ENCODE measurements at places on chromosomes 2 and 18.

DNA sequence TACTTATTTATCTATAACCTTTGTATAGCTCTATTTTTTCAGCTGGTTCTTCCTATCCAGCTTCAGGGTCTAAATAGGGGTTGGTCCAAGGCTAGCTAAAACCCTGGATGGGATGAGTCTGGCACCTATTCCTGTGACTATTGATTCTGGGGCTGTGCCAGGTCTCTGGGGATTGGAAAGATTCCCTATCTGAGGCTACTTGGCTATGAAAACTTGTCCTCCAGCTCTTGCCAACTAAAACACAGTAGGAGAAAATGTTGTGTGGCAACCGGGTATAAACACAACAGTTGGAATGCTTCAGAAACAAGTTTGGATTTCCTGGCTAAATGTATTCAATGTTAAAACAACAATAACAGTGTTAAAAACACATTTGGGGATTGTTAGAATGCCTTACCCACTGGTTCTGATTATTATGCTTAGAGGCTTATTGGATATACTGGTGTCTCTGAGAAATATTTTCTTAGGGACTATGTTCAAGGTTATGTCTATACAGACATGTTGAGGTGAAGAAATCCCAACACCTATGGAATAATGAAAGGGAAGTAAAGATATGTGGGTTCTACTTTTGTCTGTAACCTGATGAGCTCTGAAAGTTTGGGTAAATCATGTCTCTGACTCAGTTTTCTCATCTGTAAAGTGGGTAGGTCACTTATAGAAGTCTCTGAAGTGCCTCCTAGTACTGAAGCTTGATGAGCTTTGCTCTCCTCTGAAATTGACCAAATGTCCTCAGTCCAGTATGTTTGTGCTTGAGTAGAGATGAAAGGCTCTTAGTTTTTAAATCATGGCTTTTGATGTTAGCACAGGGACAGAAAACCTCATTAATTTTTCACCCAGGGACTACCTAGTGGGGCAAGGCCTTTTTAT is 460.7 kb downstream of the MTX2 start:
- no peak for DNase-seq

- DNase-seq: no peak
Measured at GRCh38 chr2:171824086-171824485, 70.0 kb downstream of the SLC25A12 start.

DNA sequence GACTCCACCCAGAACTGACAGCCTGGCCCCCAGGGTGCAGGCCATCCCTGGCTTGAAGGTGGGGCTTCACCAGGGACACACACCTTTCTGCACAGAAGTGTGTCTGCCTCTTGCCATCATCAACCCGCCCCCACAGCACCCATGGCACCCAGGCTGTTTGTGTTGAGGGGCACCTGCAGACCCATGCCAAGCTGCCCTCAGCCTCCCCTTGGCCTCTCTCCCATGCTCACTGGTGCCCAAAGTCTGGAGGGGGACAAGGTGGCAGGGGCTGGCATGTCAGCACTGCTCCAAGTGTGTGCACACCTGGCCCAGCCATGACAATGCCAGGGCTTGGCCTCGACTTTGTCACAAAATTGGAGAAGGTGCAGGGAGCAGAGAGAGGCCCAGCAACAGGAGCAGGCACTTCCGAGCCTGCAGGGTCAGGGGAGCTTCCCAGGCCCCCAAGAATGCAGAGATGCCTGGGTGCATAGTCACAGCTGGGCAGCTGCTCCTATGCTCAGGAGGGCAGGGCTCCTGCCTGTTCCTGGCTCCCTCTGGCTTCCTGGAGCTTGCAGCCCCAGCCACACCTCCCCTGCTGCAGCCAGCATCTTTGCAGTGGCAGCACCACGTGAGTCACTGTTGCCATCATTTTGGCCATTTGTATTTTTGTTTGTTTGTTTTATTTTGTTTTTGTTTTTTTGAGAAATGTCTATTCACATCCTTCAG is 280.6 kb upstream of the UBE2E3 start:
- DNase-seq: no peak

DNA sequence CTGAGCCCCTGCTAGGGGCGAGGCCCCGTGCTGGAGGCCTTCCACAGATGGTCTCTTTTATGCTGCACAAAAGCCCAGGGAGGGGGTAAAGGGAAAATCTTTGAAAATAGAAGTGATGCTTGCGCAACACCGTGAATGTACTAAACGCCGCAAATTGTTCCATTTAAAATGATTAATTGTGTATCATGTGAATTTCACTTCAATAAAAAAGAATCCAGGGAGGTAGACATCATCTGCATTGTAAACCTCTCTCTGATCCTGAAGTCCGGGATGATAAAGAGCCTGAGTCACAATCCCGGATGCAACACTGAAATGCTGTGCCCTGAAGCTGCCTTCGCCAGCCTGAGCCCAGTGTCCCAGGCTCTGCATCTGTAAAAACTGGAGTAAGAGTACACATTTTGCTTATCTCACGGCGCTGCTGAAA is 107.7 kb upstream of the PPP1CB start:
- no peak for DNase-seq

- peak; percentile 84 for DNase-seq
Measured at GRCh38 chr2:50878251-50878650, 153.7 kb downstream of the NRXN1 start.

- DNase-seq: no peak
Measured at GRCh38 chr2:100200985-100201384, 58.6 kb upstream of the AFF3 start.

DNA sequence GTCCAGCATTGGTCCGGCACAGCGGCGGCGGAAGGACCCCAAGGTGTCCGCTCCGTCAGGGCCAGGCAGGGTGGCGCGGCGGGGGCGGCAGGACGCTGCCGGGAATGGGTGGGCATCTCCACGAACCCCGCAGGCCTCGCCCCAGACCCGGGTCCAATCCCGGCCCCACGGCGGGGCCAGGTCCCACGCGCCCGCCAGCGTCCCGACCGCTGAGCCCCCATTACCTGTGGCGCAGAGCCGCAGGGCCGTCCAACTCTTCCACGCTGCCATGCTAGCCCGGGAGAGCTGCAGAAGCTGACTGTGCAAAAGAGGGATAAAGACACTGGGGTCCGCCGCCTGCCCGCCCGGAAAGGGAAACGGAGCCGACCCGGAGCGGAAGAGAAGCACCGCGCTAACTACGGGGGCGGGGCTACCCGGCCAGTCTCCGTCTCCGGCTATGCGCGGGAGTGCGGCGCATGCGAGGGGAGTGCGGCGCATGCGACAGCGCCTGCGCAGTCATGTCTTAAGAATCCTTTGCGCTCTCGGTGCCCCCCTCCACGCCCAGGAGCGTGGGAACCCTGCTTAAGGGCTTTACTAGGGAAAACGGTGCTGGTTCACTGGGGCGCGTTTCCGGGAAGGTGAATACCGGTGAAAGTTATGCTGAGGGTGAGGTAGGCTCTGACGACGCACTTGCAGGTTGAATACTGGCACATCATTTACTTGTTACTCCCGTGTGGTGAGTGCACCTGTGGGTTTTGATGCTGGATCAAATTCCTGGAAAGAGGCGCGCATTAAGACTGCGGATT is at the start of gene TMX3:
Gene TMX3, minus strand, starts transcription at position 397 of the 785 bp plus-strand sequence. Its CDS starts 127 bp downstream, at position 270.
- peak; percentile 96 for DNase-seq

GRCh38 chr2:219362072-219362471 is 25.6 kb downstream of the DNPEP start:
- no peak for DNase-seq

GRCh38 chr2:64463781-64464180 is 9.8 kb downstream of the LGALSL start:
- DNase-seq: no peak

DNA sequence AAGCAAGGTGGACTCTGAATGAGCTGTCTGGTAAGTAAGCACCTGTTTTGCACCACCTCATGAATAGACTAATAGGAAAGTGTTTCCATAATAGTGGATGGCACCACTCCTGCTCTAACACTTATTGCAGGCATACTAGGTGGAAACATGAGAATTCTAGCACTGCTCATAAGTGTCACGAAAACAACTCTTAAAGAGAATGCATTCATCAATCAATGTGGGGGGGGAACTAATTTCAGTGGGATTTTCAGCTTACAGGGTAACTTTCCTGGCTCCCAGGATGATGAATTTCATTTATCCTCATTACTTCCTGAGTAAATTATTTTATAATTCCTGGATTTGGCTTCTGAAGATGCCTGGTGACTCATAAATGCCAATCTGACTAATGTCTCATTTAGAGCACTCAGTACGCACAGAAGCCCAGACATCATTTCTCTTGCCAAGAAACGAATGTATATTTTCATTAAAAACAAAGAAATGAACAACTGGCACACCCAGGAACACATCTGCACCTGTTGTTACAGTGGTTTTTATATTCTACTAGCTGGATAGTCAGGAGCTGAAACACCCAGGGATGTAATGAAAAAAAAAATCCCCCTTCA is 129.6 kb downstream of the PID1 start:
- DNase-seq: no peak

Data from MM.1S (cell line).